ENCODE measurements at places on chromosomes 5 and 9.

DNA sequence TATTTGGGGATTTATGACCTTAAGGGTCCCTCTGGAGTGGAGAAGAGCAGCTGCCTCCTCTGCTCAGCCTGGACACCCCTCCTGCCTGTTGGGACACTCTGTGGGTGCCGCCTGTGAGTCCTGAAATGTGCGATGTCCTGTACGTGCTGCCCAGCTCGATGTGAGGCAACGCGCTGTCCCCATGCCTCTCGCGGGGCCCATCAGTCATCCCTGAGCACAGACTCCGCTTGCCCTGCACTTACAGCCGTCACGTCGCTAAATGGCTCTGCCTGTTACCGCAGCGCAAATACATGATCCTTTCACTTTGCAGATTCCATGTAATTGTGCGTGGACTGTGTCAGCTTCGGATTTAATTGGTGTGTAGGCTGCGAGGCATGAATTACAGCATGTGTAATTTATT lies 27.1 kb downstream of the IRX4 start:
- DNase-seq = no peak

- no peak for DNase-seq
Measured at GRCh38 chr5:41857989-41858388, 12.2 kb downstream of the OXCT1 start.

- DNase-seq = no peak
Measured at GRCh38 chr9:135995816-135996215, 34.6 kb upstream of the UBAC1 start.

- no peak for DNase-seq
Measured at GRCh38 chr5:64594025-64594424, 88.2 kb downstream of the RGS7BP start.

DNA sequence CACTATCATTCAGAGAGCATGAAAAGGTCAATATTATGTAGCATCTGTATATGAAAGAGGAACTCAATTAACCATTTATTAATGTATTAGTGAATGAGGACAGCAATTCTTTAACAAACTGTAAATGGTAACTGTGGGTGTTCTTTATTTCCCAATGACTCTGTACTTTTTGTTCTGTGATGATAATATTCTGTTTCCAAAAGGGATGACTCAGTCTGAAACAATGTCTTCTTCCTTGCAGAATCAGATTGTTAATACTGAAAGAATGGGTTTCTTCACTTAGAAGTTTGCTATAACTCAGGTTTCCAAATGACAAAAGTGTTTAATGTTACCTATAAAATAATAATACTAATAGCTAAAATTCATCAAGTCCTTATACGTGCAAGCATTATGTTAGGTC lies 1518.7 kb upstream of the WWC1 start:
- no peak for DNase-seq

GRCh38 chr5:174147551-174147950 lies 102.0 kb downstream of the NSG2 start:
- DNase-seq = no peak

DNA sequence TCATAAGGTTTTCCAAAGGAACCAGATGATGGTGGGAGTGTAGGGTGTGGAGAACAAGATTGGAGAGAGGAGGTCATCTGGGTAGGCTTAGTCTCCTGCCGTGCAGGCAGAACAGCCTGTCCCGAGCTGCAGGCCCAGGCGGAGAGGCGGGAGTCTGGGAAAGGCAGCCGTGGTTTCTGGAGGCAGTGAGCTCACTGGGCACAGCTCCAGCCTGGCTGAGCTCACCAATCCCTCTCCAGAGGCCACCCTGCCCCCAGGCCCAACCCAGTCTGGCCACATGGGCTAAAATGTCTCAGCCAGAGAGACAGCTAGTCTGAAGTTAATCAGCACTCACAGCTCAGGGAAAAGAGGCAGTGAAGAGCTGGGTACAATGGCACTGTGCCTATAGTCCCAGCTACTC lies 12.3 kb downstream of the P4HA2 start:
- no peak for DNase-seq

DNA sequence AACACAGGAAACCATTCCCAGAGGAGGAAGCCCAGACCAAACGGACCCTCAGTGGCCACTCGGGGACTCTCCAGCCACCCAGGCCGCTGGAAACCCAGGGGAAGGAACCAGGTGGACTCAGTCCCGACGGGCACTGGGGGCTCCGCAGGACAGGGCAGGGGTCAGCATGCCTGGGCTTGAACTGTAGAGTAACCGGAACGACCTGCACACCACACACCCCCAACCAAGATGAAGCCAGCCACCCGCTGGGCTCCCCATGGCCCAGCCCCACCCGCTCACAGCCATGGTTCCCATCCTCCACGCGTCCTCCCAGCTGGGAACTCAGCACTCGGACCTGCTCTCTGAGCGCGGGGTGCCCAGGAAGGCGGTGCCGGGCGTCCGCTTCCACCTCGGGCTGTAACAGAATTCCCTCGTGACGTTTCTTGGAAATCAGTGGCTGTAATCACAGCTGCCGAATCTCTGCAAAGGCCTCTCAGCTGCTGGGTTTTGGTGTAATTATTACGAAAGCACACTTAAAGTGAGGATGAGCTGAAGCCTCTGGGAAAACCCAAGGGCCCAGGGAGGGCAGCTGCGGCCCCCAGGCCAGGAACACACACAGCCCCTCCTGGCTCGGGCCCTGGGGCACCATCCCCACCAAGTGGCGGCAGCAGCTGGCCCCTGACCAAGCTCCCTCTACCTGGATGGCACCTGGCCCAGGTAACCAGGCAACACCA lies 13.8 kb downstream of the NACC2 start:
- no peak for DNase-seq

DNA sequence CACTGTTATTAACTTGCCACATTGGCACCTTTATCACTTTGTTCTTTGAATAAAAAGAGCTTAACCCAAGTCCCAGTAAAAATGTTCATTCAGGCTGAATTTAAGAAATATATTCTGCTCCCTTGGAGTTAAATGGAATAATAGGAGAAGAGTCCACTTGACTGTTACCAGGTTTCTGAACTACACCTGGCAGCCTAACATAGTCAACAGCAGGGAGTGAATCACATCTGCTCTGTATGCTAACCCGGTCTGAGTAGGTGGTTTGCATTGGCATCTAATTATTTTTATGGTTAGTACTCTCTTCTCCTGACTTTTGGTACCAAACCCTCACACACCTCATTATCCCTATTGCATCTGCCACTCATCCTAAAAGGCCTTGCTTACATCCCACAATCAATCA lies 86.7 kb downstream of the STK32A start:
- no peak for DNase-seq

DNA sequence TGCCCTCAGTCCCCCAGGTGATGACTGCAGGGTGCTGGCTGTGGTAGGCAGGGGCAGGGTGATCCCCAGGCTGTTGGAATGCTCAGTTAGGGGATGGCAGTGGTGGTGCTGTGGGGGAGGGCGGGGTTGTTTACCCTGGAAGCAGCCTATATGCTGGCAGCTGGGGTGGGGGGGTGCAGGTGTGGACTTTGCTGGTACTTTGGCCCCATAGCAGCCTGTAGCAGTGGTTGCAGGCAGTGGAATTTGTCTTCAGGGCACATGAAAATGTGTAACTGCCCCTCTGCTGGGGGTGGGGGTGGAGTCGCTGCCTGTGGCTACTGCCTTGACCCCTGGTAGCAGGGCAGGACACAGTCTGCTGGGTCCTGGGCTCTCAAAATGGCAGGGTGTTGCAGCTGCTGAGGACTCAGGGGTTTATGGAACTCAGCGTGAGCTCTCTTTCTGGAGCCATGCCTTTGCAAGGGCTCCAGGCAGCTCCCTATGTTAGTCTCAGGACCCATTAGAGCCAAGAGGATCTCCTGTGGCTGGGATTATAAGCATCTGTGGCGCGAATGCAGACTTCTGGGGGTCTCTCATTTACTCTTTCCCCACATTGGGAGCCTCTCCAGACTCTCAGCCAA lies 65.0 kb downstream of the RMI1 start:
- no peak for DNase-seq

DNA sequence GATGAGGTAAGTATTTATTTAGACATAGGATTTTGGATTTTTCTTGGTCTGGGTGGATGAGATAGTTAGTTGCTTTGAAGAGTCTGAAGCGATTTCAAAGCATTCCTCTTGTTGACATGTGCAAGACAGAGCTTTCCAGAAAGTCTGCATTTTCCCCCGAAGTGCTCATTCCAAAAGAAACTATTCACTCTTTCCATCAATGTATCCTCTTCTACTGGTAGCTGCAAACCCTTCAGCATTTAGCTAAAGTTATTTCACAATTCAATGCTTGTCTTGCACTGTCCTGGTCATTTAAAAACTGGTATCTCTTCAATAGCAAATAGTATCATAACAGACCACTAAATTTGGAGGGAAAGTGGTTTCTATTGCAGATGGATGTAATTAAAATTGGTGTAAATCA lies 13.0 kb downstream of the NREP start:
- DNase-seq = no peak

DNA sequence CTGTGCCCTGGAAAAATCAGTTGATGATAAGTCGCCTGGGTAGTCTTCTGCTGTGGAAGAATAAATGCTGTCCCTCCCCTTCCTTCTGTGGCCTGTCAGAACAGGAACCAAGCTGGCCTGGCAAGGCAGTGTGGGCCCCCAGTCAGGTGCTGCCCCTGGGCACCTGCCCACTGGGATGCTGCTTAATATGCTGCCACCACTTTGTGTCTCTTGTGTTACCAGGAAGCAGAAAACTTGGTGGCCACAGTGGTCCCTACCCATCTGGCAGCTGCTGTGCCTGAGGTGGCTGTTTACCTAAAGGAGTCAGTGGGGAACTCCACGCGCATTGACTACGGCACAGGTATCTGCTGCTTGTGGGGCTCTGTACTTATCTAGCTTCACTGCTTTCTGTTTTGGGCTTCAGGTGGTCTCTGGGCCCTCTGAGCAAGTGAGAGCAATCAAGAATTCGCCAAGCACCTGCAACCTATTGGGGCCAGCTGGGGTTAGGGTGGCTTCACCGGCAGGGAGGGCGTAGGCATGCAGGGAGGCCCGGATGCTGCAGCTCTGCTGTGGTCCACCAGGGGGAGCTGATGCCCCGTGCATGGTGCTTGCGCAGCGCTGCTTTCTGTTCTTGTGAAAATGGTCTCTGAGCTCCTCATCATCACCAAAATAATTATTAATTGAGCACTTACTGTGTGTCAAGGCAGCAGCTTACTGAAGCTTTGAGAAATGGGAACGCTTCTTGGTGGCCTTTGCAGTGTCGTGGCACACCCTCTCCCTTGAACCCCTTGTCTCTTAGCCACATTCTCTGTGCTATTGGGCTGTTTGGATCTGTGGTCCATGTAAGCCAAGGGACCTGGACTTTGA lies 20.3 kb downstream of the PTPA start:
- peak; percentile 71 for DNase-seq

- DNase-seq = no peak
Measured at GRCh38 chr5:80707645-80708044, 52.9 kb upstream of the DHFR start.

GRCh38 chr5:83715236-83716065 lies 5.2 kb downstream of the HAPLN1 start:
- no peak for DNase-seq

DNA sequence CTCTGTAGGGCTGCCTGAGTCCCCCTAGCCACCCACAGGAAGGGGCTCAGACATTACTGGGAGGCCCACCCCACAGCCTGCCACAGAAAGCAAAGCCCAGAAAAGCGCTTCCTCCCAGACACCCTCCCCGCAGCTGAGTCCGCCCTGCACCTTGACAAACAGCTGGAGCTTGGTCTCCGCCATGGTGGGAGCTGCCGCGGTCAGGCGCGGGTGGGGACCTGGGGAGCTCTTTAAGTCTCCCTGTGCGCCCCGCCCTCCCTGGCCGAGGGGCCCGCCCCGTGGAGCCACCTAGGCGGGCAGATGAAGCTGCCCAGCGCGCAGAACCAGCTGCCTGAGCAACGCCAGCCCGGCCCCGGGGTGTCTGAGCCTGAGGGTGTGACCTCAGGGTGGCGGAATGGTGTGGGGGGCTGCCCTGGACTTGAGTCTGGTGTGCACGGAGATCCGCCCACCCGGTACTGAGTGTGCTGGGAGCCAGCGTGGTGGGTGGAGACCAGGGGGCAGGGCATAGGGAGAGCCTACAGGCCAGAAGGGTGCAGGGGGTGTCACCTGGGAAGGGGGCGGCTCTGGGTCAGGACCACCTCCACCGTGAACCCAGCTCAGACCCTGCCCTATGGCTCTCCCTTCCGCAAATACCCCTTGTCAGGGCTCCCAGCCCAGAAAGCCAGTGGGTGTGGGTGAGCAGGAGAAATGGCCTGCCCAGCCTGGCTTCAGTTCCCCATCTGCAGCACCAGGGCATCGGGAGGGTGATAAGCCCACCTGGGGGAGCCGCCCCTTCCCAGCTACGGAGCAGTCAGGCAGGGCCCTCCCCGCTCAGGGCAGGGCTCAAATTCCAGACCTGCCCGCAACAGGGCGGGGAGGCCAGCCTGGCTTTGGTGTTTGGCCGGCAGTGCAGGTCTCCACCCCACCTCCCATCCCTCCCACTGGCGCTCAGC lies at the start of gene CLIC3:
TSS of gene CLIC3 (minus strand) at position 208 of the 932 bp plus-strand sequence. CDS start at position 183, 25 bp downstream.
- peak; percentile 48 for DNase-seq

- DNase-seq = no peak
Measured at GRCh38 chr5:59746241-59746765, 147.2 kb downstream of the PDE4D start.

DNA sequence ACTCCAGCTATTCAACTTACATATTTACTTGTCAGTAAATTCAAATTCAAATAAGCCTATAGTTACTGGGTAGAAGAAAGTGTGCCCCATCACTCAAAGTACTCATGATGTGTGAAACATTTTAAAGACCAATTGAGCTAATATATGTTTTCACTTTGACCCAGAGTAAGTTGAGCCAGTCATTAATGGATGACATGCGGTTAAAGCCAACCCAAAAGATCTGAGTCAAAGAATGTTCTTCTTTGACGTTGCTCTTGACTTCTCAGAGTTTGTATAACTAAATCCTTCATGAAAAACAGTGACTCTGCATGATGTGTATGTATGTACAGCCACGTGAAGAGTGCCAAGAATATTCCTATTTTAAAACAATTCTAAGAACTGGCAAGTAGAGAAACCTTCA lies 237.4 kb downstream of the NR2F1-AS1 start:
- no peak for DNase-seq

GRCh38 chr5:108818613-108819272 lies 71.0 kb downstream of the FER start:
- no peak for DNase-seq

DNA sequence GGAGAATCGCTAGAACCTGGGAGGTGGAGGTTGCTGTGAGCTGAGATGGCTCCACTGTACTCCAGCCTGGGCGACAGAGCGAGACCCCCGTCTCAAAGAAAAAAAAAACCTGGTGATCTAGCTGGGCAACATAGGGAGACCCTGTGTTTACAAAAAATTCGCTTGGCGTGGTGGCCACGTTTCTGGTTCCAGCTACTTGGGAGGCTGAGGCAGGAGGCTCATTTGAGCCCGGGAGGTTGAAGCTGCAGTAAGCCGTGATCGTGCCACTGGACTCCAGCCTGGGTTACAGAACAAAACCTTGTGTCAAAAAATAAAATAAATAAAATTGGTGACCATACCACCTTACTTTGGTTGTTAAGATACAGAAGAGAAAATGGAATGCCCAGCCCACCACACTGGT lies 1.8 kb upstream of the HNRNPAB start:
- DNase-seq = no peak

DNA sequence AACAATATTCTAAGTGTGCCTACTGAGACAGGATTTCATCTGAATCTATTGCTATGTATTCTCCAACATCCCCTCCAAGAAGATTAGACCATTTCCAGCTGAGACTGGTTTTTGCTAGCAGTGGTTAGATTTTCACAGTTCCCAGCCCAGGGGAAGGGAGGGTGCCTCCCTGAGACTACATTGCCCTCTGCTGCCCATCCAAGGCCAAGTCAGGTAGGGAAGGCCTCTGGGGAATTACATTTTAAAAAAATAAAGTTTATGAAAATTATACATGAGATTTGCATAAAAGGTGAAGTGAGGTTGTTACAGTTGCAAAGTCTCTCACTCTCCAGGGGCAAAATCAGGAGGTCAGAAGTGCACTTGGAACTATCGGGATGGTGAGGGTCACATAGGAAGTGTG lies 28.0 kb upstream of the SYK start:
- DNase-seq = no peak
